CD4-positive, alpha-beta T cell treated with Interleukin-1 beta for 1 hour (primary cell): ENCODE measurements at places on chromosomes 13 and 19.

GRCh38 chr13:23799945-23800344 lies 89.3 kb downstream of the MIPEP start:
- DNase-seq = peak; percentile 3

DNA sequence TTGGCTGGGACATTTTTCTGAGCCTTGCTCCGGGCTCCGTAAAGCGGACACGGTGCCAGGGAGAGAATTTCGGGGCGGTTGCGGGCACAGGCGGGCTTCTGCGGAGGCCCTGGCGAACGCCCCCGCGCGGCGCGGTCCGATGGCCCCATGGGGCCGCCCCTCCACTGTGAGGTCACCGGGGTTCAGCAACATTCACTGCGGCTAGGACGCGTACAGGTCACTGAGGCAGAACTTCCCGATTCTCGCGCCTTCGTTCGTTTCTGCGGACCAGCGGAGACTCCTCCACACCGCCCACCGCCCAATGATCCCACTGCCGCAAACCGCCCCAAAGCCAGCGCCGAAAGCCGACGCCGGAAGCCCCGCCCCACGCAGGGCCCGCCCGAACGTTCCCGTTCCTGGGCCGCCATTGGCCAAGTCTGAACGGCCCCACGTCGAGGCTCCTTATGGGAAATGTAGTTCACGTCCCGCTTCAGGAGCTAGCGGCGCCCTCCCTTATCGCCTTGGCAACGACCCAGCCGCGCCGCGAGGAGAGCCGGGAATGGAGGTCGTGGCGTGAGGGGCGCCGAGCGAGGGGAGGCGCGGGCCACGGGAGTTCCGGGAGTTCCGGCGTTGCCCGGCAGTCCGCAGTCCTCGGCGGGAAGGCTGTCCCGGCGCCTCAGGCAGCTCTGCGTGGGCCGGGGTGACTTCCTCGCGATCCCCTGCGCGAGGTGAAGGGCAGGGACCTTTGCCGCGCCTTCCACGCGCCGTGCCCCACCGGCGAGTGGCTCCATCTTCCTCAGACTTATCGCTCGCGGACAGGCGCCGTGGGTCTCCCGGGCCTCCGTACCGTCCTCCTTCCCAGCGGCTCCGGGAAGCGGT lies at the start of gene ZNF584:
Gene ZNF584, plus strand, starts transcription at position 498 of the 858 bp plus-strand sequence. CDS start 499 bp downstream, outside the sequence.
- DNase-seq = peak; percentile 93

DNA sequence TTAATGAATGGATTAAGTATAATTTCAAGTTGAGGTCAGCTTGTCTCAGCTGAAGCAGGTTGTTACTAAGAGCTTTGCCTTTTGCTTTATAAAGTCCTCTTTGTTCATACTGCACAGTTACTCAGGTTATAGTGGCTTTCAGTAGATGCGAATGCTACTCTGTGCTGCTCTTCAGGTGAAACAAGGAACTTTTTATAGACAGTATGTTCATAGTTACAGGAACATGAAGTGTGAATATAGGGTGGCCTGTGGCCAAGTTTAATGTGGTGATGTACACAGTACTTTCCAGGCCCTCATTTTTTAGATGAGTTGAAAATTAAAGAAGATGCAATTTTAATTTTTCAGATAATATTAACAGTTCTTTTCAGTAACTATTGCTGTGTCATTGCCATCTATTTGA lies 20.8 kb downstream of the SUGT1 start:
- no peak for DNase-seq

DNA sequence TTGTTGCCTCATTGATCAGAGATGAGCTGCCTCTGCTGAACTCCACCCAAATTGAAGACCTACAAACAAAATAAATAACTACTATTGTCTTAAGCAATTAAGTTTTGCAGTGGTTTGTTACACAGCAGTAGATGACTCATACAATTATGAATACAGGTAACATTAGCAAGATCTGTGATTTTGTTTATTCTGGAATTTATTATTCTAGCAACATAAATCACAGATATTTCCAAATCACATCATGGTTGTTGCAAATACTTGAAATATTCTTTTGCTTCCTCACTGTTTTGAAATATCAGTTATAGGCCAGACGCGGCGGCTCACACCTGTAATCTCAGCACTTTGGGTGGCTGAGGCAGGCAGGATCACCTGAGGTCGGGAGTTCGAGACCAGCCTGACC lies 13.1 kb upstream of the LMTK3 start:
- DNase-seq = no peak
